ENCODE measurements at places on chromosomes 4 and X.

DNA sequence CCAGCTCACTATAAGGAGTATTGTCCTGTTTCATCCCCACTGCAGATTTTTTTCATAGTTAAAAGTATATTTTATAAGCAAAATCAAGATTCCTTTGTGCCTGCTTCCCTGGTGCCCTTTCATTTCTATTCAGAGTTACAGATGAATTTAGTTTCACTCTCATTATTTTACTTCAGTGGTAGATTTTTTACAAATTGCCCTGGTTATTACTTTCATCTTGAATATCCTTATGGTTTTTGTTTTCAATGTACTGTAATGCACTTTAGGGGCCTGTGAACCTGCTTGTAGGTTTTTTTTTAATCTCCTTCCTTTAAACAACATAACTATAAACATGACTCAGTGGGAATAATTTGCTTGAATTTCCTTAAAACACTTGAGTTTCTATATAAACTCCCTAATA is 126.8 kb downstream of the GPR143 start:
- DNase-seq: no peak

- DNase-seq: no peak
These were observed 128.0 kb downstream of the C4orf33 start for GRCh38 chr4:129223945-129224344.

- DNase-seq: no peak
These were observed 1040.0 kb downstream of the STPG2 start for GRCh38 chr4:97103252-97103651.

DNA sequence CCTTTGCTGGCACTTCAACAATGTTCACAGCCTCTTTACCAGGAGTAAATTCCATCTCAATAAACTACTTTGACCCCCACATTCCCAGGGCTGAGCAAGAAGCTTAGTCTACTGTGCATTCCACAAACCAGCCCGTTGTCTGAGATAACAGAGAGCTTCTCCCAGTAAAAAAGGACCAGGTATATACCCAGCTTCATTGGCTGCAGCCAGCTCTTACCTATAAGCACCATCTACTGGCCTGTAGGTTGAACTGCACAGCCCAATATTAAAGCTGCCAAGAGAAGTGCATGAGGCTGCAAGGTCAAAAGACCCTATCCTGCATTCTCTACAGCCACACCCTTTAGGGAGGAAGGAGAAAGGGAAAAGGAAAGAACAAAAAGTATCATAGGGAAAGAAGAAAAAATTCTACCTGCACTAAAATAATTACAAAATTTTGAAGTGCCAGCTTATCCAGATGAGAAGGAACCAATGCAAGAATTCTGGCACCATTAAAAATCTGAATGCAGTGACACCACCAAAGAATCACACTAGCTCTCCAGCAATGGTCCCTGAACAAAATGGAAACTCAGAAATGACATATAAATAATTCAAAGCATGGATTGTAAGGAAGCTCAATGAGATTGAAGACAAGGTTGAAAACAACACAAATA is 45.7 kb upstream of the INTU start:
- DNase-seq: peak; percentile 39

DNA sequence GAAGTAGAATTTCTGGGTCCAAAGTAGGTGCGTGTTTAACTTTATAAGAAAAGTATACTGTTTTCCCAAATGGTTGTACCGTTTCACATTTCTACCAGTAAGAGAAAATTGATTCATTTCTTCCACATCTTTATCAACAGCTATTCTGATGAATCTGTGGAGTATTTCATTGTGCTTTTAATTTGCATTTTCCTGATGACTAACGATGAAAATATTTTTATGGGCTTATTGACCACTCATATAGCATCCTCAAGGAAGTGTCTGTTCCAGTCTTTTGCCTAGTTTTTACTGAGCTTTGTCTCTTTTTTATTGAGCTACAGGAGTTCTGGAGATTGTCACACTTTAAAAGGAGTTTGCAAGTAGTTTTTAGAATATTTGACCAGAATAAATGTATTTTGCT is 92.6 kb downstream of the ASB9 start:
- no peak for DNase-seq

- DNase-seq: no peak
These were observed 106.2 kb downstream of the ALPK1 start for GRCh38 chr4:112403101-112403945.

DNA sequence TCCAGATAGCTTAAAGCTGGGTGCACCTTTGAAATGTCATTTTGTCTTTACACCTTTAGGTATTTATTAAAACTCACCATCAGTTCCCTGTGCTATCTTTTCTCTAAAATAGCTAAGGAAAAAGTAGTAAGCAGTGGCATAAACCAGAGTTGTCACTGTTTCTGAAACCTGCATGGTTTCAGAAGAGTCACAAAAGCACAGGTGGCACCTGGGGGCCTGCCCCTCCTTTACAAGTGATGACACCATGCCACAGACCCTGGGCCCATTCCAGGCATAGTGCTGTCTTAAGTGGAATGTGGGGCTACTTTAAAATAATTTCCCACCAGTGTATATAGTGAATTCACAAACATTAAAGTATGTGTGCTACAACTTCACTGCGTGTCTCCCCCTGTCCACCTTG is 47.8 kb downstream of the DCUN1D4 start:
- DNase-seq: no peak

DNA sequence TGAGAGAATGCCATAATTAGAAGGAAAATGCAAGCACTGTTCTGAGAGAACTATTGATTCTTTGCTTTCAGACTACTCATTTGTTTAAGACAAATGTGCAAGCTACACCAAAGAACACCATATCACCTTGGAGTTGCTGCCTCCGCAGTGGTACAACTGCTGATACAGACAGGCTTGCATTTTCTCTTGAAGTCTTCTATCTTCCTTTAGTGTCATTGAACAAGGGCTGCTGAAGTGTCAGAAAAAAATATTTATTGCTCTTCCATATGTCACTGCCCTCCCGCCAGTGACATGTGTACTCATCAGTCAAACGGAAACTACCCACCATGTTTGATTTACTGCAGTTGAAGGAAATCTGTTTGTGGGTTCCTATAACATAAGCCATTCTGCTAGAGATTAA is 318.3 kb upstream of the MAGEB18 start:
- no peak for DNase-seq

GRCh38 chr4:107931775-107932321 is 499 bp downstream of the CYP2U1 start:
- no peak for DNase-seq
